ENCODE measurements at places on chromosomes 1 and 21. TPM values are rescaled to one million over a fixed set of nuclear protein-coding genes. Genes with fewer than 3 reads are reported as not detected.

GRCh38 chr1:30507401-30508174 lies 215.8 kb downstream of the MATN1 start:
- DNase-seq: no peak

DNA sequence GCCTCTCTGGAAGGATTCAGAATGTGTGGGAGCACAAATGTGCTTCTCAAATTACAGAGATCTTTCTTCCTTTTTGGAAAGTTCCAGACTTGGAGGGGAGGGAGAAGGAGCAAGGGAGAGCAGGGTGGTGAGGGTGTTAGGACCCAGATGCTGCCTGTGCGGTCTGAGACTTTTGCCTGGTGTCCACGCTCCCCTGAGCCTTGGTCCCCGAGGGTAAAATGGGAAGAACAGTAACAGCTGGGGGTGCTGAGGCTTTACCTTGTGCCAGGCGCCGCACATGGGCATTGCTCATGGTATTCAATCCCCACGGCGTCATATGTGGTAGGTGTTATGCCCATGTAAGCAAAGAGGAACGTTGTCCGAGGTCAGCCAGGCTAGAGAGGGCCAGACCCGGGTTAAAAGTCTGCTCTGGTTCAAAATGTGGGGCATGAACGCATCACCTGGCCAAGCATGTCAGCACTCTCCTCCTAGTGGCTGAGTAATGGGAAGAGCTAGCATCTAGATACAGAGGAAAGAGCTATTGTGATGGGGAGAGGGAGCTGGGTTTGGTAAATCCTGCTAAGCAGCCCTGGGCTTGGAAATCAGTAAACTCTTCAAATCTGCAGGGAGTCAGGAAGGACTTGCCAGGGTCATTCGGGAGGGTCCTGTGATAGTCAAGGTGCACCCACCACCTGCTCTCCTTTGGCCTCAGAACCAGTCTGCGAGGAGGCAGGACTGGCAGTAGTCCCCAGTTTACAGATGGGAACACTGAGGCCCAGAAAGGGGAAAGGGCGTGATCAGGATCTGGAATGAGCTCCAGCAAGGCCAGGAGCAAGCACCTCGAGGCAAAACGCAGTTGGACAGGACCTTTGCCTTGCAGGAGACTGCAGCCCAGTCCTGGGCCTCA lies 4.5 kb upstream of the RUNX3 start:
- DNase-seq: no peak

The FCRL5 gene
- not detected for total RNA-seq

DNA sequence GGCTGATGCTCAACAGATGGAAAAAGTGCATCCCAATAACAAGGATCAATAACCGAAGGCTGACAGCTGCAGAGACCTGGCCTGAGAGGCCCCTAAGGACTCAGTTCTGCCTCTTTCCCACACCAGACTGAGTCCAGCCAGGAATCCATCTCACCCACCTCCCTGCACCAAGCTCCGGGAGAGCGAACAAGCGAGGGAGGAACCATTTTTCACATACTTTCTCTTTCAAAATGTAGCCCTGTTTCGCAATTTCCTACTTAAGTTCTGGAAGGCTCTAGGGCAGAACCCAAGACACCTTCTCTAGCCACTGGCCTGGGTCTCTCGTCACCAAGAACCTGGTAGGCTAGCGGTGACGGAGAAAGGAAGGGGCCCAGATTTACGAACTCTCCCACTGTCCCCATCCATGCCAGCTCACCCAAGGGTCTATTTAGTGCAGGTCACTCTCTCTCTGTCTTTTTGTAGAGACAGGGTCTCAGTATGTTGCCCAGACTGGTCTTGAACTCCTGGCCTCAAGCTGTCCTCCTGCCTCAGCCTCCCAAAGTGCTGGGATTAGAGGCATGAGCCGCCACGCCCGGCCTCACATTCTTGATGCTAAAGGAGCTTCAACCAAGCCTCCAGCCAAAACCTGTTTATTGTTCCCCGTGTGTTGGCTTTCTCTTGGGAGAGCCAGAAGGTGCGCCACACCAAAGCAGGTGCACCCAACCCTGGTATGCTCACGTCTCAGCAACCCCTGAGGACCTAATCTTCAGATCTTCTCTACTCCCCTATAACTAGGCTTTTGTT lies 10.9 kb upstream of the GNL2 start:
- no peak for DNase-seq

The RIIAD1 gene
- not detected for total RNA-seq

GRCh38 chr1:3061981-3062615 lies 6.9 kb upstream of the PRDM16 start:
- DNase-seq: no peak

The EYA3 gene
- 9.2 TPM for total RNA-seq

- no peak for DNase-seq
Measured at GRCh38 chr1:153362187-153362775, 4.6 kb downstream of the S100A9 start.

DNA sequence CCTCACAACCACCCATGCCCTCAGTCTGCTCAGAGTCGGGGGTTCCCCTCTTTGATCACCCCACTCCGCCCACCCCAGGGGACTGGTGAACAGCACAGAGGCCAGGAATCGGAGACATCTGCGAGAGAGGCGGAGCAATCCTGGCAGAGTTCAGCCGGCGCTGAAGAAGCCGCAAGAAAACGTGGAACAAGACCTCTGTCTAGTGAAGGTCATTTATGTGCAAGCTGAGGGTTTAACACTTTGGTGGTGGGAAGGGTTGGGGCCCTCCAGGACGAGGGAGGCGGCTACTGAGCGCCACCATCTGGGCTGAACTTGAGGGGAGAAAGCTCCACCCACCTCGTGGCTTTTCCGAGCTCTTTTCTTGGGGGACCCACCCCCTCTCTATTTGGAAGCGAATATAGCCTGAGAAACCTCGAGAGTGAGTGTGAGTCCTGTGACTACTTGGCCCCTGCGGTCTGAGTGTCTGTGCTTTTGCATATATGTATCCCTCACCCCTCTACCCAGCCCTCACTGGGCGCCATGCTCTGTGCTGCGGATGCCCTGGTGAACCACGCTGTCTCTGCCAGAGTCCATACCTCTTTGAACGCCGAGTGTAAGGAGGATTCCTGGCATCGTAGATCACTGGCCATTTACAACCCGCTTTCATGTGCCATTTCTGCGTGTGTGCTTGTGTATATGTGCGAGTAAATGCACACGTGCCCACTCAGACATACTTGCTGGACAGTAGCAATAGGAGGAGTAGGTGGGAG lies 1.2 kb upstream of the EPHA10 start:
- DNase-seq: no peak

GRCh38 chr1:159869173-159869572 lies 6.7 kb upstream of the VSIG8 start:
- DNase-seq: no peak

GRCh38 chr1:119291611-119292206 lies 76.9 kb upstream of the HAO2 start:
- no peak for DNase-seq

DNA sequence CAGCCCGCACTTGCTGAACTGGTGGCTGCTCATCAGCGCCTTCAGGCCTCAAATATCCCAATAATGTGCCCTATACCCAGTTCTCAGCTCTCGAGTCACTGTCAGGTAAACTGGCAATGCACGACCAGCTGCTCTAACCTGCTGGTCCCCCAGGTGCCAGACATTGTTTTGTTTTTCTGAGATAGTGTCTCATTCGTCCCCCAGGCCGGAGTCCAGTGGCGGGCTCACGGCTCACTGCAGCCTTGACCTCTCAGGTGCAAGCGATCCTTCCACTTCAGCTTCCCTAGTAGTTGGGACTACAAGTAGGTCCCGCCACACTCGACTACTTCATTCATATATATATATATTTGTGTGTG lies 1.0 kb upstream of the NADK start:
- no peak for DNase-seq

- DNase-seq: no peak
Measured at GRCh38 chr1:24643363-24644099, 429 bp downstream of the SRRM1 start.

DNA sequence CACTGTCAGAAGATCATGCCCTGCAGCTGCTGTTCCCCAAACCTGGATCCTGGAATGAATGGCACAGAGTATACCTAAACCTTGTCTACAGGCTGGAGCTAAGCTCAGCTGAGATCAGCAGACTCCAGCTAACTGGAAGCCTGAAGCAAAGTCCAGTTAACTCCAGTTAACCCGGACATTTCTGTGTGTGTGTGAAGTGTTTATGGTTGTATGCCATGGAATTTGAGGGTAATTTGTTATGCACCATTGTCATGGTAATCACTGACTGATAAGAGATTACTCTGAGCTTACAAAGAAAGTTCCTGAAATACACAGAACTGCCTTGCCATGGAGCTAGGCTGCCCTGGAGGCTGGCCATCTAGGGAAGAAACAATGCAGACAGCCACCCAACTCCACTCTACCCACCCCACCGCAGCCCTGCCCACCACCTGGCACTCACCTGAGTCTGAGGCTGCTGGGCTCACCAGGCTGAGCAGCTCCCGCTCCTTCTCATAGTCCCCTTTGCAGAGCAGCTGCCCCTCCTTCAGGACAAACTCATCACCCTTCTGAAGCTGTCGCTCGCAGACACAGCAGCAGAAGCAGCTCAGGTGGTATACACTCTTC lies 107.4 kb downstream of the LMX1A start:
- no peak for DNase-seq

GRCh38 chr1:240314845-240315801 lies 223.4 kb downstream of the FMN2 start:
- DNase-seq: no peak

GRCh38 chr1:25897754-25898153 lies 8.5 kb downstream of the STMN1 start:
- no peak for DNase-seq

DNA sequence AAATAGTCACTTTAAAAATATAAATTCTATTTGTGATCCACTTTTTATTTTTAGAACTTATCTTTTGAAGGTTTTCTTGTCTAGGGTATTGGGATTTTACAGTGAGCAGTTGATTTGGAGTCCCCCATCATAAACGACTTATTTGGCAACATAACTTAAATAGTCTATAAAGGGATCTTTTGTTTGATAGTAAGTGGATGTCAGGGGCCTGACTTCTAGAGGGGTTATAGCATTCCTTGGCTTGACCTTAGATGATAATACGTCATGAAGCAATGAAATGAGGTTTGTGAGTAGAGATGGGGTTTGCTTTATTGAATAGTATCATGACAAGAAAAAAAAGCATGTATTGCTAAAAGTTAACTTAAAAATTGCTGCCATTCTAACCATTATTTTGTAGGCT lies 17.8 kb downstream of the VPS45 start:
- DNase-seq: no peak

DNA sequence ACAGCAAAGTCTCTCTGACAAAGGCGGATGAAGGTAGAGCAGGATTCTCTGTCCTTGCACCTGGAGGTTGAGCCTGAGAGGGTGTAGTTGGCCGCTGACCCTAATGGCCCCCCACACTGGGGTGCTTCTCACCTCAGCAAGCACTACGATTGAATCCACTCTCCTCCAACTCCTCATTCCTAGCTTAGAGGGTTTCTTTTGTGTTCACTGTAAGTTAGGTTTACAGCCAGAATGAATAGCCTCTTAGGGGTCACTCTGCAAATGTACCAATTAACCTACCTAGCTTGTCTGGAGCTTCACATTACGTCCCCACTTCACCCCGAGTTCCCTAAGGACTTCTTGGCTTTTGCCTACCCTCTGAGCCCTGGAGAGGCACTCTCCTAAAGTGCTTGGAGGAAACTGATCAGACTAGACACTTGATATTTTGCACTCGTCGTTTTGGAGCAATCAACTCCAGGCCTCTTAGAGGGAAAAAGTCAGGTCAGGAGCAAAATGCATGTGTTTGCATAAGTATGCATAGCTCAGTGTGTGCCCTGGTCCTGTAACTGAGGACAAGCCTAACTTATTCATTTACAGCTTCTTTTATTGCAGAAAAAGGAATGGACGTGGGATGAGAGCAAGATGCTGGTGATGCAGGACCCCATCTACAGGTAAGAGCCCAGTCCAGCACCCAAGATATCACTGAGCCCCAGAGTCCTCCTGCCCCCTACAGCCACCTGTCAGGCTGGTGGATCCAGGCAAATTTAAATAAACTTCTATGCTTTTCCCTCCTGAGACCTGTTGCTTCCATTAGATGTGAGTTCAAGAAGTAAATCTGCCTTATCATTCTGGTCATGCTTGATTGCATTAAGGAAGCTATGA lies 76.4 kb downstream of the SPATA46 start:
- no peak for DNase-seq

DNA sequence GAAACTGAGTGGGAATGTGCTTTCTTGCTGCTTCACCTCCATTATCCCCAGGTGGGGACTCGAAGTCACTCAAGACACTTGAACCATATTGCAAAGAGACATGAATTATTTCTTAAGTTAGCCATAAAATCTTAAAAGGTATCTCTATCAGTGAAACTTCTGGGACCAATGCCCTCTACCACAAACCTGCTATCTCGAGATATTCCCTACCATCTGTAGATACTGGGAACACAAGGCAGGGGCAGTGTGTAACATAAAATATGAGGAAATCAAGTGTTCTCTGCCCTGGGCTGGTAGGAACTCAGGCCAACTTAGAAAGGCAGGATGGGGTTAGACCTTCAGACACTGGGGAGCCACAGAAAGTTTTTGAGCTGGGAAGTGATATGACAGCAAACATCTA lies 1.3 kb upstream of the CD58 start:
- no peak for DNase-seq

DNA sequence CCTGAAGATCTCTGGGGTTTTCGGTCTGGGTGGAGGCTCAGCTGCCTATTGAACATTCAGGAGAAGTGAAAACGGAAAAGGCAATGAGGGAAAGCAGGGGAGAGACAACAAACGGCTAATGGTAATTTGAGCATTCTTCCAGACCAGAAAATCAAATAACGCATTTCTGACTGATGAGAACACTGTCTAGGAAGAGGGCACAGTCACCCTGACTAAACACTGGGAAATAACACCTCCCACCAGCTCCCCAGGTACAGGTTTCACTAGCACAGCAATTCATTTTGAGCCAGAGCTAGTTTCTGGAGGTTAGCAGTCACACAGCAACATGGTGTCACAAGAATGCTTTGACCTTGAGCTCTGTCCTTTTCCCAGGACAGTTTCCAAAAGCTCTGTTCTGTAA lies 21.1 kb downstream of the NCF2 start:
- no peak for DNase-seq

The CFHR1 gene
- total RNA-seq: not detected

Measured in tibial nerve (tissue), 4 donors.